ENCODE measurements at places on chromosomes 11 and 22.

DNA sequence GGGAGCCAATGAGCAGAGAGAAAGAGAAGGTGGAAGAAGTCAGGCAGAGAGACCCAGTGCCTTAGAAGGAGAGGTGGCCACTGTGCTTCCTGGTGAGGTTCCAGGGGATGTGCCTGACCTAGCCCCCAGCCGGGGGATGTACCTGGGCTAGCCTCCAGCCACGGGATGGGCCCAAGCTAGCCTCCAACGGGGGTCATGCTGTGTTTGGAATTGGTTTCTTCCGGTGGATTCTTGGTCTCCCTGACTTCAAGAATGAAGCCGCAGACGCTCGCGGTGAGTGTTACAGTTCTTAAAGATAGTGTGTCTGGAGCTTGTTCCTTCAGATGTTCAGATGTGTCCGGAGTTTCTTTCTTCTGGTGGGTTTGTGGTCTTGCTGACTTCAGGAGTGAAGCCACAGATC, 6.9 kb upstream of the SMIM38 start:
- no peak for DNase-seq

- no peak for DNase-seq
Measured at GRCh38 chr11:4798427-4799183, 5.6 kb downstream of the OR52R1 start.

DNA sequence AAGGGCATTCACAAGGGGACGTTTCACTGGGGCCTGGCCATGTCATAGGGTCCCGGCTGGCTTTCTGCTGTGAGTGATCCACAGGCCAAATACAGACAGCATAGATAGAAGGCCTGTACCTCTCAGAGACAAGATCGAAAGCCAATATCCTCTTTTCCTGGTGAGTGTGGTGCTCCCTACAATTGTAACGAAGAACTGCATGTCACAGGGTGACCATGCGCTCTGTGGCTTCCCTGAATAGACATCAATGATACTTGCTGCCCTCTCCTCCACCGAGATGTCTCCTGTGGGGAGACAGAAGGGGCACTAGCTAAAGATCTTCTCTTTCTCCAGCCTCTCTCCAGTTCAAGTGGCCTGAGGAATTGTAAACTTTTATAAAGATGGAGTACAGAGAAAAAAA, 226.1 kb upstream of the POU2AF2 start:
- DNase-seq: no peak

DNA sequence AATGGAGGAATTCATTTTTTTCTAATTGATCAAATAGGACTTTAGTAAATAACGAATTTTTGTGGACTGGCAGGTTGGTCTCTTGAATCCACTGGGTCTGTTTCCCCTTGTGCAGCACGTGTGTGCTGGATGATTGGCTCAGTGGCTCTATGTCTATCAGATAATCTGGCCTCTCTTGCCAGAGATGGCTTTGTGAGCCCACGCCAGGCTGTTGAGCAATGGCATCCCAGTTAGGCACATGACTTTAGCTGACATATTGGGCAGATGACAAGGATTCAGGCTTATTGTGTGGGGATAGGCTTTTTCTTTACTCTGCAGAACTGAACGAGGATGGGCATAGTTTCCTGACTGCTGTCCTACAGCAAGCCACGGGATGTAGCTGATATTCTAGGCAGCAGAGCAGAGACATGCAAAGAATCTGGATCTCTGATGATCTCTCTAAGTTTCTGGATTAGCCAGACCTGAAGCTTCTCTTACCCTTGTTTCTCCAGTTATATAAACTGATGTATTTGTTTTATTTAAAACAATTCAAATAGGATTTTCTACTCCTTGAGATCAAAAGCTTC, 144.9 kb downstream of the ARHGAP42 start:
- no peak for DNase-seq

DNA sequence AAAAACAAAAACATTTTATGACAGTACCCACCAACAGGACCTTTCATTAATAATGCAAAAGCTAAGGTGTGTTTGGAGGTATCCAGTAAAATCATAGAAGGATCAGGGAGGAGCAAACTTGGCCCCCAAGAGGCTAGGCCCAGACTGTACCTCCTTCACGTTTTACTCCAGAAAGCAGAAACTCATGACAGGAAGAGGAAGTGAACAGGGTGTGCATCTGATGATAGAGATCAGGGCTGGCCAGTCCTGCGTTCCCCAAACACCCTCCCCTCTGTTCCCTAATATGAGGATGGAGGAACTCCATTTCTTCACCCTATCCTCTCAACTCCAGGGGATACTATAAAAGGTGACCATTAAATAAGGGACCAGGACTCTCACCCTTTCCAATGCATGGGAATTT, 10.2 kb upstream of the MS4A12 start:
- no peak for DNase-seq

GRCh38 chr11:65419772-65420481, 2.7 kb upstream of the NEAT1 start:
- DNase-seq: no peak

DNA sequence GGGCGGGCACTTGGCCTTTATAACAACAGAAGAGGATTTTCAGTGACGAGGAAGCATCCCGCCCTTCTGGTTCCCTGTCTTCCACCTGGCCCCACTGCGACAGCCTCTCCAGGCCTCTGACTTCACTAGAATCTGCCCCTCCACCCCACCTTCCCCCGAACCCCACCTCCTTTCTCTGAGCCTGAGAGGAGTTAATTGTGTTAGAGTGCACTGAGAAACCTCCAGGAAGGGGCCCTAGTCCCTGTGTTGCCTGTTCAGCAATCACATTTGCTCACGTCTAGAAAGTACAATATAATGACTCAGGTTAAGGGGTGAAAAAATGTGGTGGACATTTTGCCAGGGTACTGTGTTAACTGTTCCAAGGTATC, 38.8 kb downstream of the PTPRJ start:
- DNase-seq: no peak

GRCh38 chr11:40306938-40307548, 1152.4 kb downstream of the LRRC4C start:
- no peak for DNase-seq

- no peak for DNase-seq
Measured at GRCh38 chr11:100972046-100972445, 157.6 kb downstream of the PGR start.

DNA sequence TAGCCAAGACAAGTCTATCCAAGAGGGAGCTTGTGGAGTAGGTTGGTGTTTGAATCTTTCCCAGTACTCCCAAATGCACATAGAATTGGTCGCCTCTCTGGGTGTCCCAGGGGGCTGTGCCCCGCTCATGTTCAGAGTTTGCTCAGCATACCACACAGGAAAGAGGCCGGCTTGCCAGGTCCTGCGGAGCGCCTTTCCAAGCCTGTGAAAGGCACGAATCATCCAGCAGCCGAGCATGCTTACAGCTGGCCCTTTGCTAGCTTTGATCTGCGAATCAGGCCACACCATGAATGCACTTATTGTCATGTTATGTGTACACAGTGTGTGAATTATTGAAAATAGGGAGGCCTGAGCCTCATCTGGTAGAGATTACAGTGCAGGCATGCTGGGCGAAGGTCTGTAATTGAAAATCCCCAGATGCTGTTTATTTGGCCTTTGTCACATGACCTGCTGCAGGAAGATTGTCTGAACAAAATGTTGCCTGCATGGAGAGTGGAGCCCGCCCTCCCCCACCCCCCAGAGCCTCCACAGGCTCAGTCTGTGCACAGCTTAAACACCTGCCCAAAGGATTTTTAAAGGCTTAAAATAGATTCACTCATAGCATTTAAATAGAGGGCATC, 163.3 kb upstream of the RASSF10 start:
- DNase-seq: no peak

- DNase-seq: peak; percentile 70
Measured at GRCh38 chr11:16605894-16606783, 132.3 kb upstream of the C11orf58 start.

GRCh38 chr11:66886671-66887221, 29.9 kb downstream of the LRFN4 start:
- no peak for DNase-seq

DNA sequence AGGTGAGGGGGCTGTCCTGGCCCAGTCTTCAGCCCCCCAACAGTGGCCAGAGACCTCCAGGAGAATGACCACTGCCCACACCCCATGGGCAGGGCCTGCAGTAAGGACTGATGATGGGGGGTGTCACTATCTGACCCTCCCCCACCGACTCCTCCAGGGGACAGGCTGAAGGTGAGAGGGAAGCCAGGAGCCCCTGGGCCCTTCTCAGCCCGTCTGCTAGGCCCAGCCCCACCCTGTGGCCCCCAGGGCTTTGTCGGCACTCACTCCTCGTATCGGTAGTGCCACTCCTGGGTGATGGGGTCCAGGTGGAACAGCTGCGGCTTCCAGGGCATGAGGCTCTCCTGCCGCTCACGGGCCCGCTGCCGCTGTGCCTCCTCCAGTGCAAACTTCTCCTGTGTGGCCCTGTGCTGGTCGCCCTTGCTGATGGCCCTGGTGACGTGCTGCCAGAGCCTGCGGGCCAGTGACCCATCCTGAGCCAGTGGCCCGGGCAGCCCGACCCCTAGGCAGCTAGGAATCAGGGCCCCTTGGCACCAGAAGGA, 35.4 kb upstream of the CARS1 start:
- DNase-seq: no peak

DNA sequence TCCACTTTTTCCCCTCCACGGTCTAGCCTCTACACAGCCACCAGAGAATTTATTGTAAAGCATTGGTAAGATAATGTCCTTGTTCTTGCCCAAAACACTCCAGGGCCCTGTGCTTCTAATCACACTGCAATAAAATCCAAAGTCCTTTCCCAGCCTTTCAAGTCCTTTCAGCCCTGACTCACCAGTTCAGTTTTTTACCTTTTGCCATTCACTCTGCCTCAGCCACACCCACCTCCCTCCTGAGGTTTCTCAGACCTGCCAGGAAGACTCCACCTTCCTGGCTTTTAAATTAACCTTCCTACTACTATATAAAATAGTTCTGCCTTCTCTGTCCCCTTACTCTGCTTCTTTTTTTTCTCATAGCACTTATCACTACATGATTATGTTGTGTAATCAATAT, 91.0 kb upstream of the ARHGAP32 start:
- no peak for DNase-seq

GRCh38 chr11:59898650-59899049, 20.1 kb downstream of the OOSP3 start:
- DNase-seq: no peak

- DNase-seq: no peak
Measured at GRCh38 chr11:128936606-128937251, 5.9 kb downstream of the TP53AIP1 start.

DNA sequence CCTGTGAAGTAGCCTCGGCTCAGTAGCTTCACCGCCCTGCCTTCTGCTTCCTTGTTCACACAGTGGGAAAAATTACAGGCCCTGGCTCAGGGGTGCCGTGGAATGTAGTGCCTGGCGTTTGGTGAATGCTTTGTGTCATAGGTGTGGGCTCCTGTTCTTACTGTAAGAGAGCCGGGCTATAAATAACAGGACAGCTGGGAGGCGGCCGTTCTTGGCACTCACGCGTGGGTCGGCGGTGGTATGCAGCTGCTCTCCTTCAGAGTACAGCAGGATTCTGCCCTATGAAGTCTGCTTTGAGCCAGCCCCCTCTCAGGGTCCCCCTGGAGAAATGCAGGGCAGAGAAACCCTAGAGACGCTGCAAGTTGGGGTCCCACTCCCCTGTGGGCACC, 84.2 kb downstream of the CTTN start:
- DNase-seq: no peak

DNA sequence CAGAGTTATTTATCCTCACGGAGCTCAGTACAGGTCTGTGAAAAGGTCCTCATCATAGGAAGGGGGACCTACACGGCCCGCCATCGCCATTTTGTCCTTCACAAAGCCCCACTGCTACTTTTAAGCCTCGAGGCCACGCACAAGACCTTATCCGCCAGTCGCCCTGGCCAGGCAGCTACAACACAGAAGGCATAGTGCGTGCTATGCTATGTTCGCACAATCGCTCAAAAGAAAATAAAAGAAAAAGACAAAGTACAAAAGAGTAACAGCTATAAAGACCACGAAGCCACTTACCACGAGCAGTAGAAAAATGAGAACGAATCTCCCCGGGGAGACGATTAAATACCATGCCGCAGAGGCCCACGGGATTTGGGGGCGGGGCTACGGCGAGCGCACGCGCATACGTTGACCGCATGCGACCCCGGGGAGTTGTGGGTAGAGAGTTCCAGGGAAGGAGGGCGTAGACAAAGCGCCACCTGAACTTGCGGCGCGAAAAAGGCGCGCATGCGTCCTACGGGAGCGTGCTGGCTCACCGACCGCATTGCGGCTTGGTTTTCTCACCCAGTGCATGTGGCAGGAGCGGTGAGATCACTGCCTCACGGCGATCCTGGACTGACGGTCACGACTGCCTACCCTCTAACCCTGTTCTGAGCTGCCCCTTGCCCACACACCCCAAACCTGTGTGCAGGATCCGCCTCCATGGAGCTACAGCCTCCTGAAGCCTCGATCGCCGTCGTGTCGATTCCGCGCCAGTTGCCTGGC, 16.4 kb upstream of the WDR74 start:
- peak; percentile 98 for DNase-seq

DNA sequence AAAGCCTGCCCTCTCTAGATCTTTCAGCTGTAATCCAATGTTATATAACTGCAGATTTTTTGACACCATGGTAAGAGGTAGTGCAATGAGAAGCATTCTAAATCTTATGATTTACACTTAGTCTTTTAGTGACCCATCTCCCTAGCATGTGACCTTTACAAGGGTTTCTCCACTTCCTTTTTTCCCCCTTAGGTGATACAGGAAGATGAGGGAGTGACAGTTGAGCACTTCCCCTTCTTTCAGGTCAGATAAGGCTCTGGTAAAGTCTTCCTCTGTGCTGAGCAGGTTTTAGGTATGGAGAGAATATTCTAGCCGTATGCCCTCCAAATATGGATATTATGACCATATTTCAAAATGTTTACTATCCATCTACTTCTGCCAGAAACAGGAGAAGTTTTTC, 753.6 kb downstream of the JRKL start:
- DNase-seq: no peak

DNA sequence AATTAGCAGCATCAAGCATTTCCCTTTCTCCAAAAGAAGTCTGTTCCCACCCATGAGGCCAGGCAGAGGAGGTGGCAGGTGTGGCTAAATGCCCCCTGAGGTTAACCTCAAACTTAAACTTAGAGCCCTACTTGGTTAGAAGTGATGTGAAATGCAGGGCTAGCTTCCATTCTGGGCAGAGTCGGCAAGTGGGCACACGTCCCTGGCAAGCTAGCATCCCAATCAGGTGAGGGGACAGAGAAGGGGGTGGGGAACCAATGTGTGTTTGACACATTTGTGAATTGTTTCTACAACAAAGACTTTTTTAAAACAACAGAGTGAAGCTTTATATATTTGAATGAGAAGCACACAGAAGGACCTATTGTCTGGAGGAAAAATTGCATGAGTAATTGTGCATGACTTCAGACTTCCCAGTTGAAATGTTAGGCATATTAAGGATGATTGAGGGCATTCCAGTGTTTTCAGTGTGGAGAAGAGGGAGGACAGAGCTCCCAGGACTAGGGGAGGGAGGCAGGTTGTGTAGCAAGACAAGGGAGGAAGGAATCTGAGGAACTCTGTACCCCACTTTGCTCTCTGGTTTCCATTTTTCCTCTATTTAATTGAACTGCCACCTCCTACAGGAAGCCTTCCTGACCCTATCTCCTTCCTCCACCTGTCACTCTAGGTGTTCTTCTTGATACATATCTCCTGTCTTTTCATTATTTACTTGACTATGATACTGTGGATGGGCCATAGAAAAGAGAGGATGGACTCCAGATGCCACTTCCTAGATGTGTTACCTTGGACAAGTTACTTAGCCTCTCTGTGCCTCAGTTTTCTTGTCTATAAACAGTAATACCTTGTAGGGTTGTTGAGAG, 83.3 kb upstream of the PICALM start:
- DNase-seq: no peak

- DNase-seq: no peak
Measured at GRCh38 chr11:76803811-76804600, 20.9 kb downstream of the TSKU start.

GRCh38 chr11:35168671-35169070, 29.7 kb downstream of the CD44 start:
- DNase-seq: no peak

- DNase-seq: no peak
Measured at GRCh38 chr11:6568191-6568918, 35.1 kb downstream of the RRP8 start.

All from stimulated activated CD8-positive, alpha-beta memory T cell treated with anti-CD3 and anti-CD28 coated beads, Interleukin-15, amount 100 ng/mL, for 24 hours (primary cell).